ENCODE measurements at places on chromosomes 7 and 10.

- no peak for DNase-seq
These were observed 377.7 kb upstream of the KLF6 start for GRCh38 chr10:4162571-4163286.

DNA sequence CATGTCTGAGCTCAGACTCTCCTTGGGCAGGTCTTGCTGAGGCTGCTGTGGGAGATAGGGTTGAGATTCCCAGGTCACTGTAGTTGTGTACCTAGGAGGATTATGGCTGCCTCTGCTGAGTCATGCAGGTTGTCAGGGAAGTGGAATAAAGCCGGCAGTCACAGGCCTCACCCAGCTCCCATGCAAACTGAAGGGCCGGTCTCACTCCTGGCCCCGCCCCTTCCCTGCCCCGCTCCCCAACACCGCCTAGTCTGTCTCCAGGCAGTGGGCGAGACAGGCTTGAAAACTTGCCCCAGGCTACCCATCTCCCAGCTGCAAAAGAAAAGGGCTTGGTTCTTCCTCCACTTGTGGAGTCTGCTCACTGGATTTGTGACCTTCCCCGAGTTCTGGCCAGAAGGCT is 41.6 kb upstream of the SDHAF3 start:
- peak; percentile 62 for DNase-seq

GRCh38 chr7:52656098-52656497 is 379.3 kb upstream of the POM121L12 start:
- DNase-seq = no peak

GRCh38 chr10:86330778-86331763 is 35.5 kb downstream of the GRID1 start:
- DNase-seq = no peak

- DNase-seq = peak; percentile 59
These were observed 161.3 kb downstream of the SLIT1 start for GRCh38 chr10:97024168-97025073.

- no peak for DNase-seq
These were observed 264.6 kb downstream of the SFMBT2 start for GRCh38 chr10:7146189-7146588.
